GM04503 (cell line): ENCODE measurements at places on chromosomes 5 and 9.

- DNase-seq, result no peak
These were observed 212.2 kb downstream of the TRIO start for GRCh38 chr5:14355391-14355790.

DNA sequence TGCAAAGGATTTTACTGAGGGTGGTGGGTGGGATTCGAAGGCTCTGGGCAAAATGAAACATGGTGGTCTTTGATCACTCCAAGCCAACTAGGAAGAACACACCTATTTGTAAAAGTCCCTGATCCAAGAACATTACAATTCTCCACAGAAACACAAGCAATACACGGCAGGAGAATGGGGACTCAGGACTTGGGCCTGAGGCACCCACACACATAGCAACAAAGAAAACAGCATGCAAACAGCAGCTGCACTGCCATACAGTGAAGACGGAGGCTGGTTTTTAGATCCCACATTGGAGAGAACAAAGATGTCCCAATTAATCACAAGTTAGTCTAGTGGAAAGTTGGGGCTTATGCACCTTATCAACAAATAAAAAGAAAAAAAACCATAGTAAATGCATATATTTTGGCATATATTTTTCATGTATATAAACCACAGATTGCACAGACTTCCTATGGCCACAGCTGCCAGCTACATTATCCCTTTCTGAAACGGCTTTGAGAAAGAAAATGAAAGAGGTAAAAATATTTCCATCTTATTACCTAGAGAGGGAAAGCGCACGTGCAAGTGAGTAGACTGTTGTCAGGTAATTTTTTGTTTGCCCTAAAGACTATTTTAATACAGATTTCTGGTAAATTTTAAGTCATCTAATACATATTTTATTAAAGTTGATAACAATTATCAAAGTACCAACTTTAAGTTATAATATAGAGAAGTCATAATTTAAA is 410.9 kb downstream of the BNC2 start:
- no peak for DNase-seq

- no peak for DNase-seq
These were observed 21.8 kb downstream of the DENND4C start for GRCh38 chr9:19252174-19252884.

- no peak for DNase-seq
These were observed 27.1 kb downstream of the RMI1 start for GRCh38 chr9:84007662-84008061.

- DNase-seq, result no peak
These were observed 20.0 kb upstream of the GRPEL2 start for GRCh38 chr5:149325166-149325735.

DNA sequence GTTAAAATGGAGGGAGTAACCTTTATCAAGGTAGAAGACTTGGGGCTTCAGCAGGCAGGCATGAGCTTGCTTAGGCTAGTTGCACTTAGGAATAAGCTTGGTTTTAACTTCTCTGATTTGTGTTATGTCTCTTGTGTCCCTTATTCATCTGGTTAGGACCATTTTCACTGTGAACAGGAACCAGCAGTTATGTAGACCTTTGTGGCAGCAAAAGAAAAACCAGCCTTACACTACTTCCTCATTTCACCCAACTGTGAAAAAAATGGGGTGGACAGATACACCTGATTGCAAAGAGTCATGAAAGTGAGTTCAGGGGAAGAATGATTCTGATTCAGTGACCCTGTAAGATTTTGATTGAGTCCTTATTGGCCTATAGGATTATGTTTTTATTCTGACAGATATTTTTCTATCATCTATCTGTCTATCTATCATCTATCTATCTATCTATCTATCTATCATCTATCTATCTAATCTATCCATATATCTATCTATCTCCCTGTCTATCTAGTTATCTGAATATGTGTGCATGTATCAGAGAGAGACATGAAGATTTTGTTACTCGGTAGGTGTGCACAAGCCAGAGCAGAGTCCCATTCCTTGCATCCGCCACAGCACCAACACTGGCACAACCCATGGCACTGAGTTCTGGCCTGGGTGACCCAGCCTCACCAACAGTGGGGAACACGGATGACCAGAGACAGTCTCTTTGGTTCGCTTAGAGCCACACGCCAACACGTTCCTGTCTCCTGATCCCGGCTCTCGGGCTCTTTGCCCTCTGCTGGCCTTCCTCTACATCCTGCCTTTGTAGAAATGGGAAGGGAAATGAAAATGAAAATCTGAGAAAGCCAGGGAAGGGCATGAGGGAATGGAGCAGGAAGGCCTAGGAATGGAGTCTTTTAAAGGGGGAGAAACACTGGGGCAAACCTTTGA is 1.3 kb upstream of the ZNF366 start:
- no peak for DNase-seq

DNA sequence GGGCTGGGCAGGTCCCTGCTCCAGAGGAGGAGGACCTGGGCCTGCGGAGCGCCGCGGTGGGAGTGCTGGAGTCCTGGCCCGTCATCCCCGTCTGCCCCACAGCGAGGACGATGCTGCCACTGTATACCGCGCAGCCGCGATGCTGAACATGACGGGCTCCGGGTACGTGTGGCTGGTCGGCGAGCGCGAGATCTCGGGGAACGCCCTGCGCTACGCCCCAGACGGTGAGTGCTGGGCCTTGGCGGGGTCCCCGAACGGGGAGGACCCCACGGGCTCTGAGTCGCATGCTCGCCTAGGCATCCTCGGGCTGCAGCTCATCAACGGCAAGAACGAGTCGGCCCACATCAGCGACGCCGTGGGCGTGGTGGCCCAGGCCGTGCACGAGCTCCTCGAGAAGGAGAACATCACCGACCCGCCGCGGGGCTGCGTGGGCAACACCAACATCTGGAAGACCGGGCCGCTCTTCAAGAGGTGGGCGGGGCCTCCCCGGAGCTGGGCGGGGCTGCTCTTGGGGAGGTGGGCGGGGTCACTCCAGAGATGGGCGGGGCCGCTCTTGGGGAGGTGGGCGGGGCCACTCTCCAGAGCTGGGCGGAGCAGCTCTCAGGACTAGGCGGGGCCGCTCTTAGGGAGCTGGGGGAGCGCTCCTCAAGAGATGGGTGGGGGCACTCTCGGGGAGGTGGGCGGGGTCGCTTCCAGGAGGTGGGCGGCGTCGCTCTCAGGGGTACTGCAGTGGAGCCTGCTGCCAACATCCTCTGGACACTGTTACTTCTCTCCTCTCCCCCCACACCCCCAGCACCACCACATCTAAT is 13.1 kb downstream of the LRRC26 start:
- DNase-seq, result no peak

GRCh38 chr9:120726484-120726883 is 12.2 kb upstream of the MEGF9 start:
- no peak for DNase-seq
